ENCODE measurements at places on chromosomes 16 and 17.

- DNase-seq = peak; percentile 42
These were observed 100.6 kb downstream of the PITPNC1 start for GRCh38 chr17:67477687-67478086.

- peak; percentile 59 for DNase-seq
These were observed 60.9 kb downstream of the RAI1 start for GRCh38 chr17:17742133-17742621.

GRCh38 chr16:84922351-84923120, 88.8 kb downstream of the ZDHHC7 start:
- peak; percentile 85 for DNase-seq

DNA sequence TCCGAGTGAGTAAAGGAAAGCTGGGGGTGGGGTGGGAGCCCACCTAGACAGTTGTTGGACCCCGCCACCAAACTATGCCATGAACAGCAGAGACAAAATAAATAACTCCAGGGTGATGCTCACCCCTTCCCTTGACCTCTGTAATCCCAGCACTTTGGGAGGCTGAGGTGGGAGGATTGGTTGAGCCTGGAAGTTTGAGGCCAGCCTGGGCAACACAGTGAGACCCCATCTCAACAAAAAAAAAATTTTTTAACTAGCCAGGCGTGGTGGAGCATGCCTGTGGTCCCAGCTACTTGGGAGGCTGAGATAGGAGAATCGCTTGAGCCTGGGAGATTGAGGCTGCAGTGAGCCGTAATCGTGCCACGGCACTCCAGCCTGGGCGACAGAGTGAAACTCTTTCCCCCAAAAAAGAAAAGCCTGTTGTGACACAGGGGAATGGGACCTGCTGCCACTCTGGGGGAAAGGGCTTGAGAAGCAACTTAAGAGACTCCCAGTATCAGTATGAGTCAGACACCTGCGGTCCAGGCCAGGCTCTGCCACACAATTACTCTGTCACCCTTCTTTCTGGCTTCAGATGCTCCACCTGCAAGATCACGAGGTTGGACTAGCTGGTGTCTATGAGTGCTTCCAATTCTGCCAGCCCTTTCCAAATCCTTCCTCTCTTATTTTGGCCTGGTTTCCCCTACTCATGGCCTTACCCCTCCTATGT, 5.0 kb downstream of the SGCA start:
- no peak for DNase-seq

- DNase-seq = no peak
These were observed 2.5 kb downstream of the TAC4 start for GRCh38 chr17:49845321-49845720.

DNA sequence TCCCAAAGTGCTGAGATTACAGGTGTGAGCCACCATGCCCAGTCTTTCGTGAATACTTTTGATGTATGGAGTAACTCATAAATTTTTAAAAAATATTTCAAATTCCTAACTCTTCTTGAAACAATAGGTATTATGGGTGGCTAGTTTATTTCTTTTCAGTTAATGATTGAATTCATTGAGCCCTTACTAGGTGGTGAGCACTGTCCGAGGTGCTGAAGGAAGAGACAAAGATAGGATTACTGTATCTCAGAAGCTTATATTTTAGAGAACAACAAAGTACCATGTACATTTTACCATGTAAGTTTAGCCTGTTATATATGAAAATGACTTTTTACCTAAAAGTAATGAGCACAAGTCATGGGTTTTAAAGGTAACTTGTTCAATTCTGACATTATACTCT, 418.3 kb downstream of the NPIPA7 start:
- DNase-seq = no peak

DNA sequence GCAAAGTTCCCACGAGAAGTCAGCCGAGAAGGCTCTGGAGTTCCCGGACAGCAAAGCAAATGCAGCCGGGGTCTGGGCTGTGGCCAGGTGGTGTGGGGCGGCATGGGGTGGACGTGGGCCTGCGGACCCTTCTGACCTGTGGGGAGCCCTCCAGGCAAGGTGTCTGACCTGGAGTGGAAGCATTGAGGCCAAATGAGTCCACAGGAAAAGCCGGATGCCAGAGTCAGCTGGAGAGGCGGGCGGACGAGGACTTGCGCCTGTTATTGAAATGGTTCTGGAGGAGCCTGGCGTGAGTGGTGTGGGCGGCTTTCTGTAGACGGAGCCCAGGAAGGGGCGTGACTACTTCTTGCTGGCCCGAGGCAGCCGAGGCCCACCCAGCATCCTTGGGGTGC, 50.5 kb upstream of the ZNF750 start:
- no peak for DNase-seq

GRCh38 chr17:39640591-39641031, 3.7 kb downstream of the STARD3 start:
- no peak for DNase-seq

DNA sequence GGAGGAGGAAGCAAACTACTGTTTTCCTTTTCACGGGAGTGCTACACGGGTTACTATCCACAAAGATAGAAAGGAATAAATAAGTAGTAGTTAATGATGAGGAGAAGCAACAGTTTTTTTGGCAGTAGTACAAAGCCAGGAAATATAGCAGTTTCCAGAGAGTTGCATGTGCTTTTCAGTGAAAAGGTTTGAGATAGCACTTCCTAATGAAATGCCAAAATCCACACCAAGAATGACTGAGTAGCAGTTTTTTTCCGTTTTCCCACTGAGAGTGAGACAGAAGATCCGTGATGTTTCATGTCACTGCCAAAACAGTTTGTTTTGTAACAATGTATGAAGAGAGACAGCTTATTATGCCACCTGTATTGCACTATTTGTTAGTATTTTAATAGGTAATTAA, 129.1 kb downstream of the STX8 start:
- DNase-seq = no peak

GRCh38 chr17:17780922-17781590, 55.7 kb downstream of the SREBF1 start:
- peak; percentile 69 for DNase-seq

DNA sequence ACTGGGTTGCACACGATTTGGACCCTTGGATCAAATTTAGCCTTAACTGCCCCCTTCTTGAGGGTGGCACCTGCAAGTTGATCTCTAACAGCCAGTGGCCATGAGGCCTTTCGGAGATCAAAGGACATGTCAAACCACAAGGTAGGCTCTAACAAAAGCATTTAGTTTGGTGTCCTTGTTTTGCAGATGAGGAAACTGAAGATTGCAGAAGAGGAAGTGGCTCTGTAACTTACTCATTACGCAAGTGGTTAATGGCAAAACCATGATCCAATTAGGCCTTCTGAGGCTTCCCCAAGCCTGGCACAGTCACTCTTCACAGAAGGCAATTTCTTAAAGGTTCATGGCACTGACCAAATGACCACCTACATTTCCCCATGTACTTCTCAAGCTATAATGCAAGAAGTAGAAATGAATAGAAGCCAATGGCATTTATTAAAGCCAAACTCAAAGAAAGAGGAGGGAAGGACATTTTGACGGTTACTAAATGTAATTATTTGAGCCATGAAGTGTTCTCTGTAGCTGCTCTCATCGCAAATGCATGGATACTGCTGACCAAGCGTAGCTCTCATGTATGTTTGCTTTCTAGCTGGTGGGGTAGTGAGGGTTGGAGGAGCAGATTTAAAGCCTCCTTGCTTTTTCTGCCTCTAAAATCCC, 32.8 kb upstream of the ABCC12 start:
- no peak for DNase-seq

- no peak for DNase-seq
These were observed 27.8 kb downstream of the PIPOX start for GRCh38 chr17:29070781-29071180.

GRCh38 chr17:45428050-45428617, 4.5 kb downstream of the ARHGAP27 start:
- DNase-seq = peak; percentile 87

DNA sequence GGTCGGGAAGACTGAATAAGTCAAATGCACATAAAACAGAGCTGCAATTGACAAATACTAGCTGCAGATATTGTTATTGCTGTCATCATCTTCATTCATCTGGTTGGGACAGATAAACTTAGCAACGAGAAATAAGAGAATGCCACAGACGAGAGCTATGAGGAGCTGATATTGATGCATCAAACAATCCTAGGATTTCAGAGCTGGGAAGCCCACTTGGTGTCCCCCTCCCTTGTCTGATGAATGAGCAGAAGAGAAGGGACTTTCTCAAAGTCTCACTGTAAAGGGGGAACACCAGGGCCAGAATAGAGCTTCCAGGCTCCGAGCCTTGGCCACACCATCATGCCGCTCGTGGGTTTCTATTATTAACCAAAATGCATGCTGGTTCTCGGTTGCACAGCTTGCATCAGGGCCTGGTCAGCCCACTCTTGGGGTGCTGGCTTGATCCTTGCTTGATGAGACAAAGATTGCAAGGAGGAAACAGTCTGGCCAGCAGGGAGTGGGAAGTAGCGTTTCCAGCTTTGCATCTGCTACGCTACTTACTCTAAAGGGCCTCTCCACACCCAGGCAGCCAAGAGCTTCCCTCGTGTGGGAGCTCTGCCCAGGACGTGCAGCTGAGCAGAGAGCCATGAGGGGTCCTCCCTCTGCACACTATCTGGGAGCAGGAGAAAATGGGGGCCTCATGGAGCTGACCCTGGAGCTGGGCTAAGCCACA, 28.4 kb upstream of the EMP2 start:
- DNase-seq = no peak

DNA sequence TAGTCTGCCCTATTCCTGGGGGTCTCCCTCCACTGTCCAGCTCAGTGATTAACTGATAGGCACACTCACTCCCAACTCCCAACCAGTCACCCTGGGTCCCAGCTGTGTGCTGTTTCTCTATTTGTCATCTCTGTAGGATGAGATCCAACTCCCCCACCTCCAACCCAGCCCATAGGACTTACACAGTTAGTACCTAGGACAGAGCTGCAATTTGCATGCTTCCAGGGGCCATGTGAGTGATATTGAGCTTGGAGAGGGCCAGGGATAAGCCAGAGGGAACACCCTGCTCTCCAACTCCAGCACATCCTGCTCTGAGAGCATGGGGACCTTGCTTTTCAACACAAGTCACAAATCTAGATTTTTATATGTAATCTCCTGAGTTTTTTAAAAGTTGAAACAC, 8.8 kb downstream of the C17orf113 start:
- no peak for DNase-seq

DNA sequence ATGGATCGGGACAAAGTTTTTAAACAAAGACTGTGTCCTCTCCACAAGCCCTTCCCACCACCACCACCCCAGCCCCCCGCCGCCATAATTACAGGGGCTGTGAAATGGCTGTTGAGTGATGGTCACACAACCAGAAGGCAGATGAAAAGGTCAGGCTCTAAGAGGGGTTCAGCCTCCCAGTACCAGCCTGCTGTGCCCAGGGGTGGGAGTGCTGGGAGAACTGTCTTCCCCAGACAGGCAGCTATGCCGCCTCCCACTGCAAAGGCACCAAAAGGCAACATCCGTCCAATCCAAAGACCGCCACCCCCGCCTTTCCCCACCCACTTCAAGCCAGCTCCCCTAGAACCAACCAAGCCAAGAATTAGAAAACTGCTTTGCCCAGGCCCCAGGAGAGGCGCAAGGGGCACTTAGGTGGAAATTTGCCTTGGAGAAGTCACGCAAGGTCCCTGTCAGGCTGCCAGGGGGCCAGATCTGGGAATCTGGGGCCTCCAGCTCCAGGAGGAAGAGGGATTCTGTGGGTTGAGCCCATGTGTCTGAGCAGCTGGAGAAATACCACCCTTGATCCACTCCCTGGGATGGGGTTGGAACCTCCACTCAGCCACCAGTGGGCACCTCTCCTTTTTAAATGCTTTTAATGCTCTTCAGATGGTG, 14.4 kb downstream of the CARHSP1 start:
- no peak for DNase-seq

GRCh38 chr16:83137326-83137781, 510.6 kb downstream of the CDH13 start:
- DNase-seq = peak; percentile 59

DNA sequence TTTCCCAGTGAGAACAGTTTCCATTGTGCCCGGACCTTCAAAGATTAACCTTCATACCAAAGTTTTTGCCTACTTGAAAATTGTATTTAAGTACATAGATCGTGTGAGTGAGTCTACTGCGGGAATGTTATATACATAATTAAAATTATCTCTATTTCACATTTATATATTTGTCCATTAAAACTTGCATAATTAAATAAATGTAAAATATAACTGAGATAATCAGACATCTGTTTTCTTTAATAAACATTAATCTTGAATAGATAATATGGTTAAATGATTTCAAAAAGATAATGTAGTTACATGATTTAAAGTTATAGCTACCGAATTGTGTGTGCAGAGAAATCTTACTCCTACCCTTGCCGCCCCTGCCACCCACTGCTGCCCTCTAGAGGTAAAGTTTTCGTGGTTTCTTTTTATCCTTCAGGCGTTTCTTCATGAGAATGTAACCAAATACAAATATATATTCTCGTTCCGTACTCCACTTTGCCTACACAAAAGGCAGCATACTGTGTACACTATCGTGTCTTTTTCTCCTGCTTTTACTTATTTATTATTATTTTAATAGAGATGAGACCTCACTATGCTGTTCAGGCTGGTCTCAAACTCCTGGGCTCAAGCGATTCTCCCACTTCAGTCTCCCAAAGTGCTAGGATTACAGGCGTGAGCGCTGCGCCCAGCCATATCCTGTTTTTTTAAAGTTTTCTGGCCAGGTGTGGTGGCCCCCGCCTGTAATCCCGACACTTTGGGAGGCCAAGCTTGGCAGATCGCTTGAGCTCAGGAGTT, 35.6 kb downstream of the RPA1 start:
- peak; percentile 50 for DNase-seq

DNA sequence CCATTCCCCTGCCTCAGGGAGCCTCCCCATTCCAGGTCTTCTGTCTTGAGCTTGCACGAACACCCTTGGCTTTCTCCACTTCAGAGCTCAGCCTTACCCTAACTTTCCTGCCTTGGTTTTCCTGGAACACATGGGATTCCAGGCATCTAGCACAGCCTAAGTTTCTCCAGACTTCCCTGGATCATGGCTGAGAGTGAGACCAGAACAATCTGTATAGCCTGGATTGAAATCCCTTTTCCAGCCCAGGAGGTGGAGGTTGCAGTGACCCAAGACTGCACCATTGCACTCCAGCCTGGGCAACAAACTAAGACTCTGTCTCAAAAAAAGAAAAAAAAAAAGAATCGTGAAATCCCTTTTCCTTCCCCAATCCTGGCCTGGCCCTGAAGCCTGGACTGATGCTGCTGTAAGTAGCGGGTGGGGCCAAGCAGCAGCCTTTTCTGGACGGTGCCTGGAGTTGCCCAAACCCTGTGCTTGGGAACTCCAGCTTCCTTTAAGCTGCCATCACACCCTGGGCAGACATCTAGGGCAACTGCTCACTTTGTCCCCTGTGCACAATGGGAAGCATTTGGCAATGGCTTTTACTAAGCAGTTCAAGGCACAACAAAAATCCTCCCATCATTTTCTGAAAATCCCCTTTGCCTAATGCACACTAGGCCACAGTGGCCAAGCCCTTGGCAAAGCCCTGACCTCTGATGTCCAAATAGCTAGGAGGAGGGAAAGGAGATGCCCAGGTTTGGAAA, 12.0 kb upstream of the SLC16A5 start:
- no peak for DNase-seq

- DNase-seq = no peak
These were observed 7.8 kb upstream of the PRSS21 start for GRCh38 chr16:2809149-2809760.

DNA sequence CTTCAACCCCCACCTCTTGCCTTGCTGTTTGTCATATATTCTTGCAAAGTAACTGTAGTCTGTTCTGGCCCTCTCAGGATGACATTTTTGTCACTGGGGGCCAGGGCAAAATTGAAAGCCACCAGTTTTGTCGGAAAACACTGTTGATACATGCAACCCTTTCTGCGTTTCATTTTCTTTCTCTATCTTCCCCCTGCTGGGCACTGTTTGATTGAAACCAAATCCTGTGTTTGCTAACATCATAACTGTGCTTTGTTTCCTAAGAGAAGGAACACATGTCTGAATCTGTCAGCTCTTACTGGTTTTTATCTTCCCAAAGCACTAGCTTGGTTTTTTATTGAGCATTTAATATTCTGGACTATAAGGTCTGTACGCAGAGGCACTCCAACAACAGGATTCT, 11.7 kb upstream of the CPPED1 start:
- no peak for DNase-seq
